ENCODE measurements at places on chromosomes 5 and 9. TPM values are rescaled to one million over a fixed set of nuclear protein-coding genes. Genes with fewer than 3 reads are reported as not detected.

Gene MYMK
- total RNA-seq, result 23.0 TPM

- no peak overlapping the region for H3K4me3 ChIP-seq
- DNase-seq, result no peak
- H3K4me1 ChIP-seq, result peaks cover 50% of the 10 kb centered on the region
- no peaks in the 10 kb centered on the region for H3K27me3 ChIP-seq
These were observed 28.6 kb downstream of the IER5L start for GRCh38 chr9:129149442-129149841.

GRCh38 chr5:93572101-93572607 lies 8.9 kb downstream of the NR2F1-AS1 start:
- H3K36me3 ChIP-seq, result no peaks in the 10 kb centered on the region
- no peak overlapping the region for H3K27ac ChIP-seq
- DNase-seq, result no peak

Gene FCHO2
- total RNA-seq, result 18.4 TPM

GRCh38 chr5:52738095-52738506 lies 49.6 kb upstream of the ITGA1 start:
- H3K36me3 ChIP-seq, result no peaks in the 10 kb centered on the region
- no peak overlapping the region for H3K27ac ChIP-seq
- no peak for DNase-seq

DNA sequence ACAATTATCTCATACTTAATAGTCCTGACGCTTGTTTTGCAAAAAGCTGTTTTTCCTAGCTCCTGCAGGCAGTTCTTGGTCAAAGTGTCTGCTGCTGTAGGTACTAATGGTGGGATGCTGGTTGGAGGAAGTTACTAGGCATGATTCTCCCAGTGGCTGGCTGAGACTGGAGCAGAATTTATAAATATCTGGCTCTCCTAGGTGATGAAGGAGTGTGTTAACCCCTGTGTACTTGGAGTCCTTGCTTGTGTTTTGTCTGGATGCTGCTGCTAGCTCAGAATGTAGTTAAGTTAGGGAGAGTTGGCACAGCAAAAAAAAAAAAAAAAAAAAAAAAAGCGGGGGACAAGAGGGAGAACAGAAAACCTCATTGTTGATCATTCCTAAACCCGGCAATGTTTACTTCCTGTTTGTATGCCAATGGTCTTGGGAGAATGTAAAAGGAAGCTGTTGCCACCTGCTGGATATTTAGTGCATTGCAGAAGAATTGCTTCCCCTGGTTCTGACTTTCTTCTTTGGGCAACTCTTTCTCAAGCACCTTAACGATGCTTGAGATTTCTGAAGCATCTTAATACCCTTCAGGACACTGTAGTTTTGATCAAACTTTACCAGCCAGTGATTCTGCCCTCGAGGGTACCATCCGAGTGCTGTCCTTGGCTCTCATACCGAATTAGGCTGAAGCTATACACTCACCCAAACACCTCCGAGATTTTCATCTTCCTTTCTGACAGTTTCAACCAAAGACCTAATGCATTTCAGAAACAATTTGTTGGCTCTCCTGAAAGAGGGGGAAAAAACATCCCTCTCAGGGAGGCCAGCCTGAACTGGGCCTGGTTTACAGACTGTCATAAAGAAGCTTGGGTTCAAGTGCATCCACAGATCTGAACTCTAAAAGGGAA lies 71.7 kb upstream of the WWC1 start:
- H3K36me3 ChIP-seq, result no peaks in the 10 kb centered on the region
- H3K4me3 ChIP-seq, result no peak overlapping the region
- no peaks in the 10 kb centered on the region for H3K27me3 ChIP-seq
- peak; percentile 88 for DNase-seq
- H3K27ac ChIP-seq, result no peak overlapping the region
- H3K4me1 ChIP-seq, result peaks cover 3% of the 10 kb centered on the region

Gene KIAA0825
- 5.6 TPM for total RNA-seq

- H3K4me1 ChIP-seq, result no peaks in the 10 kb centered on the region
- no peak overlapping the region for H3K4me3 ChIP-seq
- no peak overlapping the region for H3K27ac ChIP-seq
- no peak for DNase-seq
- peaks cover 2% of the 10 kb centered on the region for H3K27me3 ChIP-seq
These were observed 37.5 kb upstream of the CPEB4 start for GRCh38 chr5:173850659-173851058.

Gene AOPEP
- 52.3 TPM for total RNA-seq

- DNase-seq, result no peak
- H3K36me3 ChIP-seq, result no peaks in the 10 kb centered on the region
- no peak overlapping the region for H3K4me3 ChIP-seq
- no peaks in the 10 kb centered on the region for H3K27me3 ChIP-seq
- no peak overlapping the region for H3K27ac ChIP-seq
- H3K4me1 ChIP-seq, result no peaks in the 10 kb centered on the region
These were observed 116.2 kb upstream of the TBCA start for GRCh38 chr5:77892061-77893010.

Gene SPATA6L
- 0.49 TPM for total RNA-seq

DNA sequence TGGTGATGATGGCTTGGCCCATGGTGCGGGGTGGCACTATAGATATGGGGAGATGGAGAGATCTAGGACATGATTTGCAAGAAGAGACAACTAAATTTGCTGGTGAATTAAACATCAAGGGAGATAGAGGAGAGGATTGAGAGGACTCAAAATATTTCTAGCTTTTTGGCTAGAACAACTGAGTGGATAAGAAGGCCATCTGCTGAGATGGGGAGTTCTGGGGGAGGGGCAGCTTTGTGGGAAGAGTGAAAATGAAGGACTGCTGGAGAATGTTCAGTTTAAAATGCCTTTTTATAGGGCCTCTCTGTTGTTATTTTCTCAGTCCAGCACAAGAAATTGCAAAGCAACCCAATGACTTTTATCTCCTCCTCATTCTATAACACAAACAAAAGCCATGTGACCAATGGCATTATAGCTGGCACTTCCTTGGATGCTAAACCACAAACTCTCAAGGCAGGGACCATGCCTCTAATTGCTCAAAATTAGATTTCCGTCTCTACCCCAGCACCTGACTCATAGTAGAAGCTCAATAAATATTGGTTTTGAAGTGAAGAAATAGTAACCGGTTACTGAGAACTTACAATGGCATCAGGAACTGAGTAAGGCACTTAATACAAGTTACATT lies 29.8 kb downstream of the JAKMIP2 start:
- no peaks in the 10 kb centered on the region for H3K36me3 ChIP-seq
- H3K4me3 ChIP-seq, result no peak overlapping the region
- H3K4me1 ChIP-seq, result no peaks in the 10 kb centered on the region

DNA sequence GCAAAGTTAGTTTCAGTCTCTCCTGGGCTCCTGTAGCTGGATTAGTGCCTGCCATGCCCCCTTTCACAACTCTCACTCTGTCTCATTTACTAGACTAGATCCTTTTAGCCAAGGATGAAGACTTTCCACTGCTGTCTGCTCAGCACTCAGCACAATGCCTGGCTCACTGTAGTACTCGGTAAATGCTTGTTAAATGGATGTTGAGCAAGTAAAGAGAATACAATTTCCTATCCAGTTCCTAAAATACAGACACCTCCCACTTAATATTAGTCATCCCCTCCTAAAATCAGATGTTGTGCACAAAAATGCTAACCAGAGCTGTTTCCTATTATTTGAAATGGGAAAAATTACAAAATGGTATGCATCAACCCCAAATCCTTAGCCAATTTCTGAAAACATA lies 195.8 kb downstream of the SREK1 start:
- no peaks in the 10 kb centered on the region for H3K4me1 ChIP-seq
- H3K4me3 ChIP-seq, result no peak overlapping the region
- H3K27ac ChIP-seq, result no peak overlapping the region
- peak; percentile 19 for DNase-seq
- H3K27me3 ChIP-seq, result no peaks in the 10 kb centered on the region

DNA sequence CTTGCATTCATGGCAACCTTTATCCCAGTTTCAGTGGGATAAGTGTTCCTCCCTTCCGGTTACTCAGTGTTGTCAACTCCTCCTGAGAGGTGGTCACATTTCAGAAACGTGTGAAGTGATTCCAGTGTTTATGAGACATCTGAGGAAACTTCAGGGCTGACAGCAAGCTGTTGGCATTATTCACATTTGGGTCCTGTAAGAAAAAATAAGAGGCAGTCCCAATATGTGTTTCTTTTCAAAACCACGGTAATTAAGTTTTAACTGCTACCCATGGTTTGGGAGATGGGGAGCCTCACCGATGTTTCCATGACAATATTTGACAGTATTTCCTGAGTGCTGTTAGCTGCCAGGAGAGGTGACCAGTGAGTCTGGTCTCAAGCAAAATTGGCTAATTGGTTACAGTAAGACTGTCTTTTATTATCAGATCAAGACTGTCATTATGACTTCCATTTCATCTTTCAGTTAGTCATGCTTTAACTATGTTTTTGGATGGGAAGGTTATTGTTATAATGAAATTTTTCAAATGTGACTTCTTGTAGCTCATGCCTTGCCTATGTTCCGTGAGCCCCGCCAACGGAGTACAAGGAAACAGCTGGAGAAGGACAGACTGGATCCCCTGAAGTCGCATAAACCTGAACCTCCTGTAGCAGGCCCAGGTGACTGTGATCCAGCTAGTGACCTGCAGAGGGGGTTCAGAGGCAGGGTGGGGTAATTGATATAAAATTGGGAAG lies 115.3 kb downstream of the GDNF start:
- no peak overlapping the region for H3K4me3 ChIP-seq
- H3K27me3 ChIP-seq, result no peaks in the 10 kb centered on the region
- DNase-seq, result peak; percentile 40
- H3K4me1 ChIP-seq, result no peaks in the 10 kb centered on the region
- H3K36me3 ChIP-seq, result peaks cover 11% of the 10 kb centered on the region
- H3K27ac ChIP-seq, result no peak overlapping the region

DNA sequence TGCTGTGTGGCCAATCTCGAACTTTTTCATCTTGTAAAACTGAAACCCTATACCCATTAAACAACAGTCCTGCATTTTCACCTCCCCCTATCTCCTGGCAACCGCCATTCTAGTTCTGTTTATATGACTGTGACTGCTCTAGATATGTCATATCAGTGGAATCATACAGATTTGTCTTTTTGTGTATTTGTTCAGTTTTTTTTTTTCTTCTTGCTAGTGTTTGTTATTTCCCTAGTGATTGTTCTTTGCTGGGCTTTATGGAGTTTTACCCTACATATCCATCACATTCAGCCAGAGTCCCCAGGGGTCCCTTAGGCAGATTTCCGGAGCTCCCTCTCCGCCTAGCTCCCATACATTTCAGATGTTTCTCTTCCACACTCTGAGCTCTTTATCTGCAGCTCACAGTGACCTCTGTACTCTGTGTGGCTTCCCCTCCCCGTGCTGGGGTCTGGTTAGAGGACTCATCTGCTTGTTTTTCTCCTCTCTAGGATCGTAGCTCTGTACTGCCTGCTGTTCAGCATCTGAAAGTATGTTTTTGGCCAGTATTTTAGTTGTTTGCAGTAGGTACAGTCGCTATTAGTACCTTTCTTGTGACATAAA lies 25.1 kb upstream of the CARTPT start:
- no peaks in the 10 kb centered on the region for H3K36me3 ChIP-seq
- H3K27me3 ChIP-seq, result no peaks in the 10 kb centered on the region
- H3K27ac ChIP-seq, result no peak overlapping the region
- peak; percentile 18 for DNase-seq
- peaks cover 3% of the 10 kb centered on the region for H3K4me1 ChIP-seq

Gene NOXA1
- total RNA-seq, result 2.0 TPM

Gene PLAC8L1
- 0.18 TPM for total RNA-seq

GRCh38 chr9:81182431-81182830 lies 506.9 kb downstream of the TLE1 start:
- H3K27me3 ChIP-seq, result no peaks in the 10 kb centered on the region
- no peak overlapping the region for H3K4me3 ChIP-seq
- H3K36me3 ChIP-seq, result no peaks in the 10 kb centered on the region
- no peaks in the 10 kb centered on the region for H3K4me1 ChIP-seq
- no peak overlapping the region for H3K27ac ChIP-seq

Gene ATG10
- 9.0 TPM for total RNA-seq

Gene PCDHB5
- total RNA-seq, result 3.1 TPM

DNA sequence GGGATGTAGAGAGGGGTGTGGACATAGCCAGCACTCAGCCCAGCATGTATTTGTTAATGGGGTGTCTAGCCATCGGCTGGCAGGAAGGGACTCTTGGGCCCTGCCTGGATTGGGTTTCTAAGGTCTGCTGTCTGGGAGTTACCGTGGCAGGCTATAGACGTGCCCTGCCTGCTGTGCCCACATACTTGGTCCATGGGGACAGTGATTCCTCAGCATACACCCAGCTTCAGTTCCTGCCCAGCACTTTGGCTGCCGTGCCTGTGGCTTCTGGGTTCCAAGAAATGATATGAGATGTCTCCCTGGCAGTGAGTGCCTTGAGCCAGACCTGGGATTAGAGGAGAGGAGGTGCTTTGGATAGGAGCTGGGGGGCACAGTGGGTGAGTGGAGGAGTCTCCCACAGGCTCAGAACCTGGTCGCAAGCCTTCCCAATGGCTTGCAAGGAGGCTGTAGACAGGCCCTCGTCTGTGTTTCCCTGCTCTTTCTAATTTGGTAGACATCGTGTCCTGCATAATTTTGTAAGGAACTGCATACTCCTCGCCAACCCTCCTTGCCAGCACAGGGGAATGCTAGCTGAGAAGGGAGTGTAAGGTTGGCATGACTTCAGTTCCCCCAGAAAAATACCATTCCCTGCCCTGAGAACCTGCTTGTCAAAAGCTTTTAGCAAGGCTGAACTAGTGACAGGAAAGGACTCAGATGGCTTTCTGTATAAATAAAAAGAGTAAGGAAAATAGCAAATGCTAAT lies 287.9 kb downstream of the ZSWIM6 start:
- no peaks in the 10 kb centered on the region for H3K36me3 ChIP-seq
- no peak for DNase-seq
- no peaks in the 10 kb centered on the region for H3K27me3 ChIP-seq
- peaks cover 10% of the 10 kb centered on the region for H3K4me1 ChIP-seq

- H3K4me3 ChIP-seq, result no peak overlapping the region
- no peaks in the 10 kb centered on the region for H3K27me3 ChIP-seq
- H3K27ac ChIP-seq, result no peak overlapping the region
These were observed 92.1 kb downstream of the CDKN2A start for GRCh38 chr9:21902136-21902535.

GRCh38 chr9:82491604-82492003 lies 503.0 kb downstream of the SPATA31D1 start:
- H3K27me3 ChIP-seq, result no peaks in the 10 kb centered on the region
- DNase-seq, result no peak
- H3K4me3 ChIP-seq, result no peak overlapping the region
- no peaks in the 10 kb centered on the region for H3K36me3 ChIP-seq
- H3K27ac ChIP-seq, result no peak overlapping the region
- H3K4me1 ChIP-seq, result peaks cover 16% of the 10 kb centered on the region

Gene WDR38
- 0.04 TPM for total RNA-seq

Data from muscle of leg (tissue), 16 donors.